ENCODE measurements at places on chromosomes 6 and 20.

DNA sequence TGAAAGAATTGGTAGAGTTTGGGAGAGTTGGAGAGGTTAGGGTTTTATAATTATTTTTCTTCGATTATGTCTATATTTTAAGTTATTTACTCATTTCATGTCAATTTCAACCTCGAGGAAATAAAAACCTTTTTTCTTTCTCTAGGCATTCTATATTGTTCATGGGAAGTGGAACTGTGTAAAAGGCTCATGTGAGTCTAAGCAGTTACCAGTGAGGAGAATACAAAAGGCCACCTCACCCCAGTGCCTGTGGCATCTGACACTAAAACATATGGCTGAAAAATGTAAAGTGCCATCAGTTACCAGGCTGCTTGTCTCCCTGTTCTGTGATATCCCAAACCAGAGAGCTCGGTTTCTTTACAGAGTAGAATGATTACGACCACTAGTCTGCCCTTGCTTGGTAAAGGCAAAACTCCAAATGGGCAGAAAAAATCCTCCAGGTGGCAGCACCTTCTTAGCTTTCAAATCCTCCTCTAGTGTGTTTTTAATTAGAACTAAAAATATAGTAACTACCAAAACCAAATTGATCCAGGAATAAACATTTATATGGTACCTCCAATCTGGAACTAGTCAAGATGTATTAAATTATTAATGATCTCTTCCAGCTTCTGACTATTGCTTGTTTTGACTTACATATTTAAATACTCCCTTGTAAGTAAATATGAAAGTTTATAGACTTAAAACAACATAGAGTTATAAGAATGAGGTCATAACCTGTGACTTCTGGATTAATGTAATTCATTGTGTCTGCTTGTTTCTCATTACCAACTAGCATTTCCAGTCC is 122.6 kb upstream of the MCHR2 start:
- peak; percentile 87 for DNase-seq

GRCh38 chr6:70380252-70380651 is 33.1 kb upstream of the FAM135A start:
- no peak for DNase-seq

- DNase-seq: no peak
These were observed 91.3 kb upstream of the OGFRL1 start for GRCh38 chr6:71197267-71197666.

GRCh38 chr6:155340464-155341129 is 26.3 kb upstream of the TFB1M start:
- DNase-seq: no peak

- peak; percentile 58 for DNase-seq
These were observed 24.7 kb downstream of the GFOD1 start for GRCh38 chr6:13462458-13463327.

DNA sequence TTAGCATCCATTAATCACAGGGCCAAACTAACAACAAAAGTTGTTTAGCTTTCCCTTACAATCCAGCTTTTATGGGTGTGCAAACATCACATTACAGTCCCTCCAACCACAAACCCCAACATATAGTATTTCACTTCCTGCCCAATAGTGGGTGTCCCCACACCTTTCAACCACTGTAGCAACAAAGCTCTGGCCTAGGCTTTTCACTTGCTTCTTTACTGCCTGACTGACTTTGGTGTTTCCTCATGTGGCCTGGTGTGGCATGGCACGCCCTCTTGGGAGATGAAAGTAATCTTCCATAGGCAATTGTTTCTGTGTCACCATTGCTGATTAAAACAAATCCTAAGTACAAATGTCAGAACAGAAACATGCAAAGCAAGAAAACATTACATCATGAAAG is 46.3 kb downstream of the MCM8 start:
- DNase-seq: no peak

DNA sequence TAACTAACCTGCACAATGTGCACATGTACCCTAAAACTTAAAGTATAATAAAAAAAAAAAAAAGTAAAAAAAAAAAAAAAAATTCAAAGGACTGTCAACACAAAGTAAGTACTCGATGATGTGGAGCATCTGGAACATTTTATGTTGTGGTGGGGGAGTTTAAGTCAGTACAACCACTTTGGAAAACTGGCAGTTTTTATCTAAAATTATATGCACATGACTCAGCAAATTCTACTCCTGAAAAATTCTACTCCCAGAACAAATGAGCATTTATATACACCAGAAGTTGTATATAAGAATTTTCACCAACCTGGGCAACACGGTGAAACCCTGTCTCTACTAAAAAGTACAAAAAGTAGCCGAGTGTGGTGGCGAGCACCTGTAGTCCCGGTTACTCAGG is 36.9 kb upstream of the CCDC28A start:
- DNase-seq: no peak

DNA sequence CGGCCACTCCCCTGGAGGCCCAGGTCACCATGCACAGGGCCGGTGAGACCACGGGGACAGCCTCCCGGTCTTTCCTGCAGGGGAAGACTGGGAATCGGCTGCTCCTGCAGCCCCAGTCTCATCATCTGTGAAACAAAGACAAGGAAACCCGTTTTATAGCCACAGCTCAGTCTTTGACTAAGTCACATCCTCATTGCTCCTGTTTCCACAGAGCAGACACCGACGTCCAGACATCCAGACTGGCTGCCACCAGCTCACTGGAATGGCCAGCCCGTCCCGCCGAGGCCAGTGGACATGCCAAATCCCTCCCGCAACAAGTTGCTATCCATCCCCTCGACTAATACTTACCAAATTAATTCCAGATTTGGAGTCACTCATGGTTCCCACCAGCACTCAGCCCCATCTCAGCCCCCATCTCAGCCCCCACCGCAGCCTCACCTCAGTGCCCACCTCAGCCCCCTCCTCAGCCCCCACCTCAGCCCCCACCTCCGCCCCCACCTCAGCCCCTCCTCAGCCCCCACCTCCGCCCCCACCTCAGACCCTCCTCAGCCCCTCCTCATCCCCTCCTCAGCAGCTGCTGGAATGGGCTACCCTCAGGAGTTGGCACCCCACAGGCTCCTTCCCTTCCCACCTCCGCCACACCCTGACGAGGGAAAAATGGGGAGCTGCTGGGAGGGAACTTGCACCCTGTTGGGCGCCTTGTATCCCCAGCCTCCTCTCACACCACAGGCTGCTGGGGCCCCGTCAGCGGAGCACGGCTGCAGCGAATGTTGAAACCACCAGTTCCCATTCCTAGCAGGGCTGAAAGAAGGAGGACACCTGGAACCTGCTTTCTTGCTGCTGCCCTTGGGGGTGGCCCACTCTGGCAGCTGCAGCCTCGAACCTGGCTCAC is 48.7 kb downstream of the YTHDF1 start:
- DNase-seq: no peak

GRCh38 chr6:167970230-167970629 is 27.2 kb upstream of the KIF25 start:
- DNase-seq: no peak

- DNase-seq: no peak
These were observed 378.8 kb downstream of the QKI start for GRCh38 chr6:163793011-163793983.

Data from NCI-H526 (cell line).